ENCODE measurements at places on chromosomes 5 and 9. TPM values are rescaled to one million over a fixed set of nuclear protein-coding genes. Genes with fewer than 3 reads are reported as not detected.

DNA sequence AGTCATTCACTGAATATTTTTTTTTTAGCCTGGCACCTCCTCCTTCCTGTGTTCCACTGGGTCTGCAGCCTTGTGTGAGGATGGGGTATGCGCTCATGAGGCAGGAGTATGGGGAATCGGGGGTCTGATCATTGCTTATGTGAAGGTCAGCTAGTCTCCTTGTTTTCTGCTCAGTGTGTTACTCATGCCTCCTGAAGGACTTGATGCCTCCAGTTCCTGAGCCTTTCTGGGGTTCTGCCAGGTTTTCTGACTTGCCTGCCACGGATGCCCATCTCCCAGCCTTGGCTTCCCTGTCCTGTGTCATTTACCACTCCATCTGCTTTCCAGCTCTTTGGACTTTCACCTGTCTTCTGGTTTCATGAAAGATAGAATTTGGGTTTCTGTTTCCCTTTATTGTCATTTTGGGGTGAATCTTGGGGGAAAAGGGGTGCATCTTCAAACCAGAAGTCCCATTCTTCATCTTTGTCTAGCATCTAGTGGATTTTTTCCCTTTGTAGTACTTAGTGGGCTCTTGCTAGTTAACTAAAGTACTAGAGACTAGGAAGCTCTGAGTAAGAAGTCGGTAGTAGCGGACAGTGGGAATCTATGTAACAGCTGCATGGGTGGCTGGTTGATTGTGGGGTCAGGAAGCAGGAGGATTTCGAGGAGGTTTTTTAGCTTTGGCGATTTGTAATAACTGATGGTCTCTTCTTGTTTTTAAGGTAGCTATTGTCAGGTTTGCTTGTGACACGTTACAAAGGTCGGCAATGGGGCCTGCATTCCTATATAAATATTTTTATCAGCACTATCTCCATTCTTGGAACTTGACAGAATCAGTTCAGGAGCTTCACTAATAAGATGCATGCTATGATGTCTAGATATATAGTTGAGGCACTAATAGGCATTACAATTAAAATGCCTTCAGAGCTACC lies 8.2 kb downstream of the OTULIN start:
- DNase-seq: no peak

Gene ARID3C
- 0.17 TPM for polyA plus RNA-seq

Gene UBAC1
- 38.4 TPM for polyA plus RNA-seq

GRCh38 chr5:35736280-35736679 lies 118.6 kb downstream of the SPEF2 start:
- no peak for DNase-seq

DNA sequence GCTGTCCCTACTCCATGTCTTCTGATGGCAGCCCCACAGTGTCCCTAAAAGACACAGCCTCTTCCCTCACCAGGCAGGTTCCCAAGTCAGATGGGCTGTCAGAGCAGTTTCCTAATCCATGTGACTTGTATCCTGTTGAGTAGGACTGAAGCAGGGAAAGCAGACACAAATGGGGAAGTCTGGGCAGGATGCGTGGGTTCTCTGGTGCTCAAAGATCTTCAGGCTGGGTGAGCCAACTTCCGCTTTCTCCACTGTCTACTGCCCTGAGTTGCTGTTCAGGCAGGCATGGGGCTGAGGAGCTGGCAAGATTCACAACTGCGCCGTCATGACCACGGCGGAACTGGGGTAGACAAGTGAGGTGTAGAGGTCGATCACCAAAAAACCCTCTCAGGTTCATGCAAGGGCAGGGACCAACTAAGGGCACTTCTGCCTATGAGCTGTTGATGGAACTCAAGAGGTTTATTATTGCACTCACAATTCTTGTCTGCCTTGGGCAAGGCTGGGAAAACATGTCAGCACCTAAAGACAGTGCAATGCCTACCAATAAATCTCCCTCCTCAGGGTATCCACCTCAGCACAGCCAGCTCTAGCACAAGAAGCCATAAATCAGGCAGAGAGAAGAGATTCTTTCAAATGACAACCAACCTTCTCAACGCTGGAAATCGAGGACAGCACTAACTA lies 83.4 kb downstream of the RAPGEF1 start:
- DNase-seq: no peak
